Activated CD4-positive, alpha-beta T cell treated with anti-CD3 and anti-CD28 coated beads, Interleukin-2, amount 50 U/mL, for 16 hours (primary cell): ENCODE measurements at places on chromosomes 5 and 9.

GRCh38 chr9:111949919-111950318 is 53.3 kb downstream of the UGCG start:
- no peak for DNase-seq

DNA sequence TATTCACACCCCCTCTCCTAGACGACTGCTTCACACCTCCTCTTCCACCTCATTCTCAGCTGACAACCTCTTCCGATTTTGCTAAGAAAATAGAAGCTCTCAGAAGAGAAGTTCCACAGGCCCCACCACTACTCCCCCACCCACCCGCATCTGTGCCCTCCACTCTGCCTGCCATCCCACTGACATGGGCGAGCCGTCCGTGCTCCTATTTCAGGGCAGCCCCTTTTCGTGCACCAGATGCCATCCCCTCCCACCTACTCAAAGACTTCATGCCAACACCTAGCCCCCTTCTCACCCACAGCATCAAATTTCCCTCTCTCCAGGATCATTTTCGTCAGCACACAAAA is 34.6 kb upstream of the JADE2 start:
- no peak for DNase-seq

GRCh38 chr9:14242150-14242805 is 71.7 kb downstream of the NFIB start:
- no peak for DNase-seq

GRCh38 chr5:116320486-116320885 is 235.7 kb downstream of the COMMD10 start:
- no peak for DNase-seq

DNA sequence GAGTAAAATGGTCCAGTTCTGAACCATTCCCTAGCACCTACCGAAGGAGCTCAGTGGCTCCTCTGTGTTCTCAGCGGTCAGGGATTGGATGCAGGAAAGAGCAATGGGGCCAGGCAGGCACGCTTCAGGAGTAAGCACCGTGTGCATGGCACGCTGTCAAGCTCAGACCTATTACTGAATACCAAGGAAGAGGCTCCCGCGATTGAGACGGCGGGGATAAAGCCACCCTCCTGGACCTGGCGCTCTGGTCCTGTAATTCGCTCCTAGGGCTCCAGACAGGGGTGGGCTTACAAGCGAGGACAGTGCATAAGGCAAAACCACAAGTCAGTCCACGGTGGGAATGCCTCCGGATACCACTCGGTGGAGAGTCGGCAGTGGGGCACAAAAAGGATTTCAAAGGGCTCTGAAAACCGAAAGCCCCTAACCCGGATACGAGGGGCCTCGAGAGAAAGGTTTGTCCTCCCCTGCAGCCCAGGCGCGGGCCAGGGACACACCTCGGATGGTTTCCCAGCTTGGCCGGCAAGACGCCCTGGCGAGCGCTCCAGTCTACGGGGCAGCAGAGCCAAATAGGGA is 988 bp downstream of the OXCT1 start:
- DNase-seq: no peak

- DNase-seq: no peak
Observed at GRCh38 chr5:32319392-32319791, 6.7 kb upstream of the MTMR12 start.

DNA sequence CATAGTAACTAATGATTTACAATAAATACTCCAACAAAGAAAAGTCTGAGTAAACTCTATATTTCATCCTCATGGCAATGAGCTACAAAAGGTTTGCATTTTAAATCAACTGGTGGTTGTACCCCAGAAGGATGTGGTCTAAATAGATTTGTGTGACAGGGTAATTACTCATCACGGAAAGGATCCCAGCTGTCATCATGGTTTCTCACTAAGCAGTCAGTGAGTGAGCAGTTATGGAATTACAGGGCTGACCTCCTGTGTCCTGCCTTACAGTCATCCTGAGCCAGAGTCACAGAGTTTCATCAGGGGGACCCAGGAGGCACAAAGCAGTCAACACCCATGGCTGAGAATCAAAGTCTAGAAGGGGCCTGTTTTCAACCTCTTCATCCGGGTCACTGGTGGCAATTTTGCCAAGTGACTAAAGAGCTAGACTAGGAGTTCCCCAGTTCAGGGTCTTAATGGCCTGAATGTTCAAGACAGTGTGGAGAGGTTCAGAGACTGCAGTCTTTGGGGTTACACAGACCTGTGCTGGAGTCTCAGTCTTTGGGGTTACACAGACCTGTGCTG is 210.7 kb upstream of the SLC24A2 start:
- peak; percentile 97 for DNase-seq

DNA sequence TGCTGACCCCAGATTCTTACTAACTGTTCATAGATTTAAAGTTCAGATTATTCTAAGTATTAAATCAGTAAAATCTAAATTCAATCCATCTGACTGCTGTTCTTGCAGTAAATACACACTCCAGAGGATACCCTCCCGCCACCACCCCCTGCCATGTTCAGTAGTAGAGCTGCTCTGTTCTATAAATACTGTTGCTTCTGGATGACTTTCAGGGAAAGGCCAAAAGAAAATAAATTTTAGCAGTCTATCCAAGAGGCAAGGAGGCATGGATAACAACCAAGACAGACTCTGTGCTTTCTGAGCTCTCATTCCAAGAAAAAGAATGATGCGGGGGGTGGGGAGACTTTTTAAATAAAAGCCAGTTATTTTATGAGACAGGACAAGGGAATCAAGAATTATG is 115.1 kb downstream of the ADAMTS6 start:
- no peak for DNase-seq

DNA sequence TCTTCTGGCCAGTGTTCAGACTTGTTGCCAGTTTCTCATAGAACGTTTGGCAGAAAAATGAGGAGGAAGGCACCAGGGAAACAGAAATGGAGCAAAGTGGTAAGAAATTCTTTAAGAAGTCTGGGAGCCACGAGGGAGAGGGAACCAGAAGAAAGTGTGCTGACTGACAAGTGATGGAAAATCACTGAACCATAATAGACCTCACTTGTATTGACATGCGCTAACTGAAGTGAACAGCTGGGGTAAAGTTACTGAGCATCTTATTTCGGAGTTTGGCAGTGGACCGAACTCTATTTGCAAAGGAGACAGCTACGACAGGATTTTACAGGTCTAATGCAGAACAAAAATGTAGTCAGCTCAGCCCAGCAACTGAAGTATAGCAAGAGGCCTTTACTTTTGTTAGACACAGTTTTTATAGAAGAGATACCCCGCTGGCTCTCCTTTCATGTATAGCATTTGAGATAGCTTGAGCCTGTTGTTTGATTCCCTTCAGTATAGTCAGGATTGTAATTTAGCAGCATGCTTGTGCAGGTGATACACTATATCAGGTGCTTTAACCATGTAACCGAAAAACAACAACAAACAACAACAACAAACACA is 53.6 kb downstream of the HMHB1 start:
- DNase-seq: no peak

DNA sequence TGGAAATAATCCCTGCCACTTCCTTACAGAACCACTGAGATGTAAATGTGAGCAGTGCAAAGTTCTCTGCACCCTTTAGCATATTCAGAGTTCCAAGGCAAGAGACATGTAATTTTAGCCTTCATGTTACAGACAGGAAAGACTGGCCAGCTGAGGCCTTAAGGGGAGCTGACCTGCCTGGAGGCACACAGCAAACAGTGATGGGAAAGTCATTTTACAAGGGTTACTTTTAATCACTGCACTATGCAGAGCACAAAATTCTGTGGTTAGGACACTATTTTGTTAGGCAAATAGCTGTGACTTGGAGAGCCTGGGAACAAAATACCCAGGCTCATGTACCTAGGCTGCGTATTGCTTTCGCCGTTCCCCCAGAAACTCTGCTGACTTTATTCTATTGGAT is 30.2 kb upstream of the TNIP1 start:
- DNase-seq: no peak

- DNase-seq: no peak
Observed at GRCh38 chr9:128470560-128470959, 14.8 kb downstream of the ODF2 start.

DNA sequence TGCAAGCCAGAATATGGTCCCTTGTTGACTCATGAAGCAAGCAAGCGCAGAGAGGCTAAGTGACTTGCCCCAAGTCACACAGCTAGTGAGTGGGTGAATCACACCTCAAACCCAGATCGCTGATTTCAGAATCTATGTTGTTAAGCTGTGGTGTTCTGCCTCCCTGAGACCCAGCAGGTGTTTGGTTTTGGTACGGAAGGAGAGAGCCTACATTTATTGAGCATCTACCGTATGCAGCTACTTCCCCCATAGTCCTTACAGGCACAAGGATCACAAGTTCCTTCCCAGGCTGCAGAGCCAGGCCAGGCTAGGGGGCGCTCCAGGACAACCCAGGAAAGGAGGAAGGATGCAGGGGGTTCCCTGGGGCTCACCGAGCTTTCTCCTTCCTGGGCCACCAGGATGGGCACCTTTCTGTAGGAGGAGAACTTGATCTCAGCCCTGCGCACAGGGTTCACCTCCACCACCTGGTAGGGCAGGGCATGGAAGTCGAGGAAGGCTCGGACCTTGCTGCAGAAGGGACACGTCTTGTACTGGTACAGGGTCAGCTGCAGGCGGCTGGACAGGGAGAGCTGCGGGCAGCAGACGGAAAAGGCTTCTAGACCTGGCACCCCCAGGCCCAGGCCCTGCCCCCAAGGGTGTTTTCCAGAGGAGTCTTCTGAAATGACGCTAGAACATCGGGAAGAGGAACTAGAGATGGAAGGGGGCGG is 2.5 kb downstream of the PTGES2 start:
- DNase-seq: peak; percentile 45

GRCh38 chr9:105141146-105141975 is 103.1 kb upstream of the SLC44A1 start:
- DNase-seq: no peak

DNA sequence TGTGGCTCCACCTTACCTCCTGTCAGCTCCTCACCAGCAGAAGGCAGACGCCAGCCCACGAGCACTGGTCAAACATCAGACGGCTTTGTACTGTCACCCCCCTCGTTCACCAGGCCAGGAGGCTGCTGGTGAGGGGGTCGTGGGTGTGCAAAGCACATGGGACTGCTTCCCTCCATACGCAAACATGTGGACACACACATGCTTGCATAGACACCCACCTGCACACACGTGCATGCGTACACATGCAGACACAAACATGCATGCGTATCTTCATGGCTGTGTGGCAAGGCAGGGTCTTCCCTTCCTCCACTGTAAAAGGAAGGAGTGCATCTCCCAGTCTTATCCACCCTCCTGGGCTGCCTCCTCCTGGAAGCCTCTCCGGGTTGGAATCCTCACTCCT is 178.5 kb downstream of the OLFM1 start:
- DNase-seq: no peak

- DNase-seq: no peak
Observed at GRCh38 chr5:1033178-1033577, 24.6 kb downstream of the NKD2 start.

DNA sequence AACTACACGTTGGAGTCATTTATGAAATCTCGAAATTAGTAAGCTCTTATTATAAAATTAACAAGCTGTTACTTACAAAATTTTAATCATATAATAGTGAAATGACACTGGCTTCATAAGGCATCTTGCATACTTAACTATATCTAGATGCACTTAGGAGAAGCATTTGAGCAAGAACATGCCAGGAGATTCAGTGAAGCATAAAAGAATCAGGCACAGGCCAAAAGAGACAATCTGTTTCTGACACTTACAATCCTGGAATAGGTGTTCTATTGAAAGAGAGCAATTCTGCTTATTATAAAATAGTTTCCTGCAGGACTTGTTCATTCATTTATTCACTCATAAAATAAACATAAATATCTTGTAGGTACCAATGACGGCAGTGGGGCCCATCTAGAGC is 1152.2 kb upstream of the CDH6 start:
- no peak for DNase-seq

- DNase-seq: no peak
Observed at GRCh38 chr5:164020116-164020515, 514.7 kb downstream of the MAT2B start.

GRCh38 chr5:123066016-123066415 is 23.0 kb upstream of the PRDM6 start:
- DNase-seq: no peak

- DNase-seq: no peak
Observed at GRCh38 chr5:9545136-9545991, 511 bp downstream of the SEMA5A start.

DNA sequence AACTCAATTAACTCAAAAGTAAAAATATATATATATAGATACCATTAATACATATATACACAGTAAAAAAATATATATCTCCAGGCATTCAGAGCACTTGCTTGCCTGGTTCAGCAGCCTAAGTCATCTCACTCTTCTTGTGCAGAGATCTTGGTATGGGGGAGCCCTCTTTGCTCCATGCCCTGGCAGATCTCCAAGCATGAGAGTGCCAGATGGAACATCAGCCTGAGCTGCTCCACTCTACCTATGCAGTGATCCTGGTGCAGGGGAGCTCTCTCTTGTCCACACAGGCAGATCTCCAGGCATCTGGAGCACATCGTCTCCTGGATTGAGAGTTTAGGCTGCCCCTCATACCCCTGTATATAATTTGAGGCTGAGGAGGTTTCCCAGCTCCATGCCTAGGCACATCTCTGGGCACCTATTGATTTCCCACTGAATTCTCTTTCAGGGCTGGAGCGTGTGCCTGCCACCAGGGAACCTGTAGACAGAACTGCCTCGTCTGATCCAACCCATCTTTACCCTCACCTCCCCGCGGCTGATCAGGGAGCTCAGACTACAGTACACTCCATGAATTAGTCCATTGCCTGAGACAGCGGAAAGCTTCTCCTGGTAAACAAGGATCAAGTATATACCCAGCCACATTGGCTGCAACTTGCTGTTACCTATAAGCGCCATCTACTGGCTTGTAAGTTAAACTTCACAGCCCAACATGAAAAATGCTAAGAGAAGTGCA is 342.4 kb upstream of the GRIA1 start:
- peak; percentile 26 for DNase-seq

- DNase-seq: no peak
Observed at GRCh38 chr5:9898319-9898718, 268.2 kb upstream of the TAS2R1 start.

DNA sequence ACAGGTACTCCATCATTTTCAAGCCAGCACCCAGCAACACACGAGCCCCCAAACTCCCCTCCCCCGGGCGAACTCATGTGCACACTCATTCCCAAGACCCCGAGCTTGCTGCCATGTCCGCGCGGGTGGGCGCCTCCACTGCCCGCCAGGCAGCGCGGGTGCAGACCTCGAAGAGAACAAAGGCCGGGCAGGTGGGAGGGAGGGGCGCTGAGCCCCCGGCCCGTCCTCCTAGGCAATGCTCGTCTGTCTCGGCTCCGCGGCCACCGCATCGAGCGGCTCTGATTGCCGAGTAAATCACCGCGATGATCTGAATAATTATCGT is 47.1 kb upstream of the PSD2 start:
- no peak for DNase-seq

- no peak for DNase-seq
Observed at GRCh38 chr5:154485850-154486426, 7.9 kb upstream of the HAND1 start.

DNA sequence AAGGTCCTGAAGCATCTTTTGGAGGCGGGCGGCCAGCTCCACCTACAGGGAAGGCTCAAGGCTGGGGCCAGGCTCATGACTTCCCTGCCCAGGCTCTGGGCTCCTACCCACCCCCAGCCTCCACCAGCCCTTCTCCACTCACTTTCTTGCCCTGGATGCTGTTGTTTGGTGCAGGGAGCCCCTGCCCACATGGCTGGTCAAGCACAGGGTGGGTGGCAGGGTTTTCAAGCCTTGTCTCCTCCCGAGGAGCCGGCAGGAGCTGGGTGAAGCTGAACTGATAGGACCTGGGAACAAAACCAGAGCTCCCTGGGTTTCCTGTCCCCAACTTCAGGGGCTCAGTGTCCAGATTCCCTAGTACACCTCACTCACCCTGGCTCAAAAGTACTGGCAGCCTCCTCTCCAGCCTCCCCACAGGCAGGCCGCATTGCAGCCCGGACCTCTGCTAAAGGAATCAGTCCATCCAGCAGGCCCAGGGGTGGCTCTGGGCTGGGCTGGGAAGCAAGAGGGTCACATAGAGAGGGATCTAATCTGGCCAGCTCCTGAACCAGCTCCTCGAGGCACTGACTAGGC is 6.9 kb downstream of the SHROOM1 start:
- DNase-seq: no peak
